ENCODE measurements at places on chromosomes 7 and 10.

- no peak for DNase-seq
Measured at GRCh38 chr10:3668966-3669330, 116.1 kb downstream of the KLF6 start.

GRCh38 chr7:100602889-100603725, 944 bp downstream of the PCOLCE start:
- peak; percentile 29 for DNase-seq

GRCh38 chr7:2607923-2608904, 23.6 kb upstream of the TTYH3 start:
- DNase-seq: no peak

- DNase-seq: no peak
Measured at GRCh38 chr10:70544431-70545340, 57.9 kb downstream of the PRF1 start.

GRCh38 chr10:128804411-128804810, 662.6 kb upstream of the MGMT start:
- DNase-seq: no peak

GRCh38 chr7:149569025-149569725, 71.6 kb upstream of the ZNF746 start:
- DNase-seq: no peak

DNA sequence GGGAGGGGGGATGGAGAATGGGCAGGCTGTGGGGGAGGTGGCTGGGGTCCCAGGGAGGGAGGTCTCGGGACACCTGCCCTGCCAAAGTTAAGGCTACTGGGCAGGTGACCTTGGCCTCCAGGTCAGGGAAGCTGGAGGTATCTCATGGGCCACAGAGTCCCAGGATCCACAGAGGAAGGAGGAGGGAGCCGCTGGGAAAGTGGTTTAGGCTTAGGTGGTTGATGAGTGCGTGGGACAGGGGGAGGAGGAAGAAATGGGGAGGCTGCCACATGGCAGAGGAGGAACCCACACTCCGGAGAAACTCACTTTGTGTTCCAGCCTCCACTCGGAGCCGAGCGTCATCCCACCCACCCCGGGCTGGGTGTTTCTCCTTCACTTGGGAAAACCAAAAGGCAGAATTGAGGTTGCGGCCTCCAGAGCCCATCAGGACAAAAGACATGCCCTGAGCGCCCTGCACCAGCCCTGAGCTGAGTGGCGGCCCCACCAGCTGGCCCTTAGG, 46.1 kb downstream of the ASB13 start:
- DNase-seq: no peak

DNA sequence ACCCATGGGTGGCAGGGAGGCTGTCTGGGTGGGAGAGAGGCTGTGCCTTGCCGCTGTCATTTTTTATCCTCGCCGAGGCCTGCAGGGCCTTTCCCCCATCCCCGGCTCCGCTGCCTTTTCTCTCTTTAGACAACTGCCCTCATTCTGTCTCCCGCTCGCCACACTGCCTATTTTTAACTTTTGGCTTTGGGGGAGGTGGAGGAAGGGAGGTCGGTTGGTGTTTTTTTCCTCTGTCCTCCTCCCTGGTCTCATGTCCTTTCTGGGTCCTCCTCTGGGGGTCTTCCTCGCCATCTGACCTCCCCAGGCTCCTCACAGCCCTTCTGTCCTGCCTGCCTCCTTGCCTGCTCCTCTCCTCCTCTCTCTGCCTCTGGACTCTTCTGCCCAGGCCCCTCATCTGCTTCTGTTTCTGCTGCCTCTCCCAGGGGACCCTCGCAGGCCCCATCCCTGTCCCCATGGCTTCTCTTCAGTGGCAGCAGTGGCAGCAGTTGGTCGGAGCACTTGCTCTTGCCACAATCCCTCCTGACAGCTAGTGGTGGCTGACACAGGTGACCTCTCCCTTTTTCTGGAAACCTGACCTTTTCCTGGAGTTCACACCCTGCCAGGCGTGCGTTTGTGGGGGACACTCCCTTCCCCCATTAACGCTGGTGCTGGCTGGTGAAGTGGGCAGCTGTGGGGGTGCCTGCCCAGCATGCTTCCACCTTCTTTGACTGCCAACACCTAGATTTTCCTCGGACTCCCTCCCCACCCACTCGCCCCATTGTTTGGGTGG, 19.5 kb upstream of the PCBD1 start:
- no peak for DNase-seq

DNA sequence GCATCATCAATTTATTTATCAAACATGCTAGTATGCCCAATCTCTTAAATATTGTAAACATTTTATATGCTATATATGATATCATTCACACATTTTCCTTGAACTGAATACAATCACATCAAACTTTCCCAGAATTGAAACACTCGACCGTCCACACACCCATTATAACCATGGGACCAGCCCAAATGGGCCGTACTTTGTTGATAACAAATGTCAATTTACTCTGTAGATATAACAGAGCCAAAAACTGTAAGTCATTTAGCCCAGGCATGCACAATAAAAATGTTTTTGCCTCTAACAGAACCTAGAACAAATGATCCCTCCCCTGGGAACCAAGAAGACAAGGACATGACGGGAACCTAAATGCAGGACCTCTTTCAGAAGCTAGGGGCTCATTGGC, 683 bp upstream of the ANKRD22 start:
- DNase-seq: no peak

DNA sequence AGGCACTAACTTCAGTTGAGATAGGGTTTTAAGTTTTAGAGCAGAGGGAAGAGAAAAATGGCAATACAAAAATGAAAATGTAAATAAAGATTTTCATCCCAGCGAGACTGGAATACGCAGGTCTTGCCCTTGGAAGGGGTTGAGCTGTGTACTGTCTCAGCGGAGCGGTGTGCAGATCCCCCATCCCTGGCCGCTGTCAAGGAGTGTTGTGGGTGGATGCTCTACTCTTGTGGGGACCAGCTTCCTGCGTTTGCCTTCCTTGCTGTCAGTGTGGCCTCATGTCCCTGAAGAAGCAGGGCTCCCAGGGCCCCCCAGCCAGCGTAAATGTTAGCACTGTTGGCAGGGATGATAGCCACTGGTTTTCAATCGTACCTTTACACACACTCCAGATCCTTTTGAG, 249.7 kb upstream of the PITRM1 start:
- no peak for DNase-seq

- no peak for DNase-seq
Measured at GRCh38 chr10:3186368-3186767, 13.8 kb upstream of the PITRM1 start.

GRCh38 chr7:99369767-99370391, 4.7 kb upstream of the ARPC1B start:
- DNase-seq: no peak
